ENCODE measurements at places on chromosomes 13 and 19.

DNA sequence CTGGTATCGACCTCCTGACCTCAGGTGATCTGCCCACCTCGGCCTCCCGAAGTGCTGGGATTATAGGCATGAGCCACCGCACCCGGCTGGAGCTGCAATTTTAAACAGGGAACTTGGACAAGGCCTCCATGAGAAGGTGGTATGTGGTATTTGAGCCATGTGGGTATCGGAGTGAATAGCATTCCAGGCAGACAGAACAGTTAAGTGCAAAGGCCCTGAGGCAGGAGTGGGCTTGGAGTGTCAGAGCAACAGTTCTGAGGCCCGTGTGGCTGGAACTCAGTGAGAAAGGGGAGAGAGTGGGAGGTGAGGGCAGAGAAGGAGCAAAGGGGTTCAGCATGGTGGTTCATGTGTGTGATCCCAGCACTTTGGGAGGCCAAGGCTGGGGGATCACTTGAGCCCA is 2.9 kb downstream of the RCN3 start:
- no peak for DNase-seq

- DNase-seq: no peak
Measured at GRCh38 chr13:46753137-46753536, 43.8 kb downstream of the ESD start.

- DNase-seq: no peak
Measured at GRCh38 chr13:79295906-79296706, 109.9 kb downstream of the RBM26 start.

DNA sequence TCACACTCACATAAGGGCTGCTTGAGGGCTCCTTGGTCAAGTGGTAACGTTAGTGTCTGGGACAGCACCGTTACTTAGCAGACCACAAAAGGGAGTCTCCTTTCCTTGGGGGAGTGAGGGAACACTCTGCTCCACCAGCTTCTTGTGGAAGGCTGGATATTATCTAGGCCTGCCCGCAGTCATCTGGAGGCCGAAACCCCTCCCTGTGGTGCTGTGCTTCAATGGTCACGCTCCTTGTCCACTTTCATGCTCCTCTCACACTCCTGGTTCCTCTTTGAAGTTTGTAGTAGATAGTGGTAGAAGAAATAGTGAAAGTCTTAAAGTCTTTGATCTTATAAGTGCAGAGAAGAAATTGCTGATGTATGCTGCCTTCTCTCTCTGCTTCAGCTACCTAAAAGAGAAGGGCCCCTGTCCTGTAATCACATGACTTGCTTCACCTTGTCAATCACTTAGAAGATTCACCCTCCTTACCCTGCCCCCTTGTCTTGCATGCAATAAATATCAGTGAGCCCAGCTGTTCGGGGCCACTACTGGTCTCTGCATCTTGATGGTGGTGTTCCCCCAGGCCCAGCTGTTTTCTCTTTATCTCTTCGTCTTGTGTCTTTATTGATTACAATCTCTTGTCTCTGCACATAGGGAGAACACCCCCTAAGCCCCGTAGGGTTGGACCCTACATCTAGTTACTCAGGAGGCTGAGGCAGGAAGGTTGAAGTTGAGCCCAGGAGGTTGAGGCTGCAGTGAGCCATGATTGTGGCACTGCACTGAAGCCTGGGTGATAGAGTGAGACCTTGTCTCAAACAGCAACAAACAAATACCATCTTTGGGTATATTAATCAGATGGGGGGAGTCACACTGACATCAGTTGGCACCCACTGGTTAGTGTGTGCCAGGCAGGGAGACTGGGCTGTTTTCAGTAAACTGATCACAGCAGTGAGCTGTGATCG is 11.6 kb upstream of the MZF1 start:
- no peak for DNase-seq

Data from activated CD4-positive, alpha-beta T cell treated with anti-CD3 and anti-CD28 coated beads for 4 hours (primary cell).